ENCODE measurements at places on chromosomes 5 and 9. TPM values are rescaled to one million over a fixed set of nuclear protein-coding genes. Genes with fewer than 3 reads are reported as not detected.
A peak's percentile ranks its signal among the peaks of the same experiment; 100 is the strongest.

DNA sequence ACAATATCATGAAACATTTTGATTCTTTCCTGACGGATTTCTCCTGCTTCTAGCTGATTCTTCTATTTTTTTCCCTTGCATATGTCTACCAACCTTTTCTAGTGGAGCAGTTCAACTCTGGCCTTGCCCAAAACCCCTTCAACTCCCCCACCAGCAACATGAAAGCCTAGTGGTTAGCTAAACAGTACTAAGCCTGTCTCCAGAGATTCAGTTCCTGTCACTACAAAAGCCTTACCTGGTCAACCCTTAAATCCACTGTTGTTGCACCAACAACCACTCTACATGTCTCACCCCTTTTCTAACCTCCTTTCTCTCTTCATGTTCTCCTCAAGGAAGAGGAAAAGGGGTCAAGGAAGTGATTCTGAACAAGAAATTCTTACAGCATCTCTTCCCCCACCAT lies 74.8 kb upstream of the PIK3R1 start:
- DNase-seq, result no peak

GRCh38 chr5:79850316-79850822 lies 140.7 kb downstream of the MTX3 start:
- DNase-seq, result no peak

DNA sequence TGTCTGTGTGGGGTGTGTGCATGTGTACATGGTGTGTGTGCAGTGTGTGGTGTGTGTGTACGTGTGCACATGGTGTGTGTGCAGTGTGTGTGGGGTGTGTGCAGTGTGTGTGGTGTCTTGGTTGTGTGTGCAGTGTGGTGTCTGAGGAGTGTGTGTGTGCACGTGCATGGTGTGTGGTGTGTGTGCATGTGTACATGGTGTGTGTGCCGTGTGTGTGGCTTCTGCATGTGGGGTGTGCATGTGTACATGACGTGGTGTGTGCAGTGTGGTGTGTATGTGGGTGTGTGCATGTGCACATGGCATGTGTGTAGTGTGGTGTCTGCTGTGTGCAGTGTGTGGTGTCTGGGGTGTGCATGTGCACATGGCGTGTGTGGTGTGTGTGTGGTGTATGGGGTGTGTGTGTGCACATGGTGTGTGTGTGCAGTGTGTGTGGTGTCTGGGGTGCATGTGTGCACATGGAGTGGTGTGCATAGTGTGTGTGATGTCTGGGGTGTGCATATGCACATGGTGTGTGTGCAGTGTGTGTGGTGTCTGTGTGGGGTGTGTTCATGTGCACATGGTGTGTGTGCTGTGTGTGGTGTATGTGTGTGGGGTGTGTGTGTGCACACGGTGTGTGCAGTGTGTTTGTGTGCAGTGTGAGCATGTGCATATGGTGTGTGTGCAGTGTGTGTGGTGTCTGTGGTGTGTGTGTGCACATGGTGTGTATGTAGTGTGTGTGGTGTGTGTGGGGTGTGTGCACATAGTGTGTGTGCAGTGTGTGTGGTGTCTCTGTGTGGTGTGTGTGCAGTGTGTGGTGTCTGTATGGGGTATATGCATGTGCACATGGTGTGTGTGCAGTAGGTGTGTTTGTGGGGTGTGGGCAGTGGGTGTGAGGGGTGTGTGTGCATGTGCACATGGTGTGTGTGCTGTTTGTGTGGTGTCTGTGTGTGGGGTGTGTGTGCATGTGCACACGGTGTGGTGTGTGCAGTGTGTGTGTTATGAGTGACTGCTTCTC lies 40.6 kb upstream of the ZNG1F start:
- DNase-seq, result no peak

DNA sequence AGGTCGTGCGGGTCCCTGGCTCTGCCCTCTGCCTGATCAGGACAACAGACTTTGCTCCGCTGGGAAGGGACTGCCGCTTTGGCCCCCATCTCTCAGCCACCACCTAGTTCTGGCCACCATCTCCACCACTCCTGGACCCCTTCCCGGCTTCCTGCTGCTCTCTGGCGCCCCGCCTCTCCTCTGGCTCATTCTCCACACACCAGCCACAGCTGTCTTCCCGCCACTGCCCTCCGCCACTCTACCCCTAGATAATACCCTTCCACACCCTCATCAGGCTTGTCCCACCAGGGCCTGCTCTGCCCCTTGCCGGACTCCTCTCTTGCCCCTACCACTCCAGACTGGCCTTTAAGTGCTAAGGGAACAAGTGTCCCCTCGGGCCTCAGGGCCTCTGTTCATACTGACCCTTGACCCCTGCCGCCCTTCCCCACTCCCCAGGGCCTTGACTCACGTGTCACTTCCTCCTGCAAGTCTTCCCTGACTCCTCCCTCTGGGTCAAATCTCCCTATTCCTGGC lies 3.0 kb upstream of the CDX1 start:
- DNase-seq, result no peak

GRCh38 chr9:104682642-104683041 lies 11.7 kb upstream of the OR13D1 start:
- DNase-seq, result no peak

GRCh38 chr5:43409809-43410271 lies 2.4 kb downstream of the CCL28 start:
- peak; percentile 77 for DNase-seq

PAIP2 gene
- total RNA-seq, result 30.7 TPM

EPB41L4A gene
- total RNA-seq, result 28.9 TPM

ACTL7A gene
- total RNA-seq, result not detected

PTPRD gene
- 169 TPM for total RNA-seq

CDC20B gene
- total RNA-seq, result not detected

DIRAS2 gene
- not detected for total RNA-seq
